ENCODE measurements at places on chromosomes 3 and 15.

DNA sequence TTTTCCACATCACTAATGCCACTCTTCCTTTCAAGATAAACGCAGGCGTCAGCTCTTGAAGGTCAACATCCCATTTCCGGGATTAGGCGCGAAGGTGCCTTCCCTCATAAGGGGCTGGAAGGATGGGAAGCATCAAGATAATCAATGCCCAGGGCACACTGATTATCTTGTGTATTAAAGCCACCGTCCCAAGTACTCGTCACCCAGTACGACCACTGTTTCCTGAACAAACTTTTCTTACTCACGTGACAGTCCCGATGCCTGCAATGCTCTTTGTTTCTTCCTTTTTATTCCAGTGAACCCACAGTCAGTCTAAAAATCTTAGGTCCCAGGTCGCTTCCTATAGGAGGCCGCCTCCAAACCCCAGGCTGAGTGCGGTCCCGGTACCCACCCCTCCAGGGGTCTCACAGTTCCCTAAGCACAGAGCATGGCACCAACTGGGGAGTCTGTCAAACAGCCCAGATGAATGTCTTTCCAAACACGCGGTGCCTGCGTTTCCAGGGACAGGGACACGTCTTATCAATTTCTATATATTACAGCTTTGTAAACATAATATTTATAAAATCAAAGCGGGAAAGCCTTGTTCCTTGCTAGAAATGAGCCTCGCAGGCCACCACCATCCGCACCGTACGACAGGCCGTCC lies 589 bp downstream of the ANAPC13 start:
- no peak for DNase-seq

- DNase-seq: no peak
Measured at GRCh38 chr3:172869784-172870518, 119.4 kb downstream of the ECT2 start.

DNA sequence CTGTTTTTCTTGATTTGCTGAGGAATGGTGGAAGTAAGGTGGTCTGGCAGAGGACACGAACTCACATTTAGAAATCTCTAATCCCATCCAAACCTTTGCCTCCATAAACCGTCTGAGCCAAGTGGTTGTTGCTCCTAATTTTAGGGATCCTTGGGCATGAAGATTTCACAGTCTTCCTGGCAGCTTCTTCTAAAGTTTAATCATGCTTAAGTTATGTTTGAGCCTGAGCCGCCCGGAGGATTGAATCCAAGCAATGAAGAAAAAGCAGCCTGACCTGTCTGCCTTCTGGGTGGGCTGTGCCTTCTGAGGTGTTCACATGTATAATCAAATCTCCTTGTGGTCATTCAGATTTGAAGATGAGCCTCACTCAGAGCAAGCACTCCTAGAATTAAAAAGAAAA lies 249.0 kb downstream of the CD47 start:
- no peak for DNase-seq

DNA sequence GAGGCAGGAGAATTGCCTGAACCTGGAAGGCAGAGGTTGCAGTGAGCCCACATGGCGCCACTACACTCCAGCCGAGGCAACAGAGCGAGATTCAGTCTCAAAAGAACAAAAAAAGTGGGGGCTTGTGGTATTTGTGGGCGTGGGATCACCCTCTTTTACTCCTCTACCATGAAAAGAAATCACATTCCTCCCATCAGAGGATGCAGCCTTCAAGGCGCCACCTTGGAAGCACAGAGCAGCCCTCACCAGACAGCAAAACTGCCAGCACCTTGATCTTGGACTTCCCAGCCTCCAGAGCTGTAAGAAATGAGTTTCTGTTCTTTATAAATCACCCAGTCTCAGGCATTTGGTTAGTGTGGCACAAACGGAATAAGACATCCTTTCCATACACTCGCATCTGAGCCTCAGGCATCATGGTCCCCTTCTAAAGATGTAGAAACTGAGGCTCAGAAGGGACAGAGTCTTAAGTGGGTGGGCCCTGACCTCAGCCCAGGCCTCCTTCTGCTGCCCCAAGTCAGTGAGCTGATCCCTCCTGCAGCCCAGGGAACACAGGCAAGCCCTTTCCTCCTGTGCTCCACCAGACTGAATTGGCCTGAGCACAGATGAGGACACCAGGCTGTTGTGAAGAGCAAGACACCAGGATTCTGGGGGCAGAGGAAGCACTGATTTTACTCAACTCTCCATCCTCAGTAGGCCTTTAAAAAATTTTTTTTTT lies 201.7 kb upstream of the LINGO1 start:
- no peak for DNase-seq

DNA sequence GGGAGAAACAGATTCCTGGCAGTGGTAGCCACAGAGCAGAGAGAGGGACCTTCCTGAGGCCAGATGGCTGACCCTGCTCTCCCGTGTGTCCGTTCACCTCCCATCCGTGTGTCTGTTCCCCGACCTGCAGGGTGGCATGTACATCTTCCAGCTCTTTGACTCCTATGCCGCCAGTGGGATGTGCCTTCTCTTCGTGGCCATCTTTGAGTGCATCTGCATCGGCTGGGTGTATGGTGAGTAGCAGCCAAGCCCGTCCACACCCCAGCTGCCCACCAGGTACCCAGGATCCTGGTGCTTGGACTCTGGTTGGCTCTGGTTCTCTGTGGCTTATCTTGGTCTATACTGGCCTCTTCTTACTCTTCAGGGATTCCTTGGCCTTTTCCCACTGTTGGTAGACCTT lies 59.5 kb upstream of the SLC6A1 start:
- no peak for DNase-seq

DNA sequence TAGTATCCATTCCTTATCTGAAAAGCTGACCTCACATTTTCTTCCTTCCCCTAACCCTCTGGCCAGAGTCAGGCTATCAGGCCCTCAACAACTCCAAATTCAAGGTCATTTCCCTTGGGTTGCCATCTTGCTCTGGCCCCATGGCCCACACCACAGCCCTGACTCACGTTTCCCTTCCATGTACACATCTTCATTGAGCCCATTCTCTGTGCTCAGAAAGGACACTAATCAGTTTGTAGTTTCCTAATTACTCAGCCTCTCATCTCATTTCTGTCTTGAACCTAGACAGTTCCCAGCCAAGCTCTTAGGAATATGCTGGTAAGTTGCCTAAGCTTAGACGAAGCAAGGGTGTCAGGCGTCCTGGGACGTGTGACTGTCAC lies 14.9 kb downstream of the TGM5 start:
- DNase-seq: no peak

- DNase-seq: no peak
Measured at GRCh38 chr15:36278219-36278618, 301.2 kb upstream of the CDIN1 start.

GRCh38 chr3:45939341-45939771 lies 3.9 kb upstream of the CXCR6 start:
- DNase-seq: no peak

- no peak for DNase-seq
Measured at GRCh38 chr3:172273378-172273777, 174.9 kb downstream of the GHSR start.

- no peak for DNase-seq
Measured at GRCh38 chr15:58479941-58480340, 48.1 kb downstream of the LIPC start.

DNA sequence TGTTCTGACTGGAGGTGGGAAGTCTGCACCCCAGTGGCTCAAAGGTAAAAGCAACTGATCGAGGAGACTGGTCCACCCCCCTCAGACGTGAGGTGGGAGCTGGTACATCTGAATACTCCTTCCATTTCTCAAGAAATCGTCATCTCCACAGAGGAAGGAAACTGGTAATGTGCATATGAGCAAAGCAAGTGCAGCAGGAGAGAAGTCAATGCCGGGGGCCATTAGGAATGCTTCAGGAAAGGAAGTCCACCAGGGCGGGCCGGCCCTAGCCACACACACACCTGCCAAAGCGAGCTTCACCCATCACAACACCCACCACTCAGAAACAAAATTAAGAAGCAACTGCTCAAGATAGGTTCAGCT lies 8.5 kb downstream of the TBC1D2B start:
- DNase-seq: no peak

DNA sequence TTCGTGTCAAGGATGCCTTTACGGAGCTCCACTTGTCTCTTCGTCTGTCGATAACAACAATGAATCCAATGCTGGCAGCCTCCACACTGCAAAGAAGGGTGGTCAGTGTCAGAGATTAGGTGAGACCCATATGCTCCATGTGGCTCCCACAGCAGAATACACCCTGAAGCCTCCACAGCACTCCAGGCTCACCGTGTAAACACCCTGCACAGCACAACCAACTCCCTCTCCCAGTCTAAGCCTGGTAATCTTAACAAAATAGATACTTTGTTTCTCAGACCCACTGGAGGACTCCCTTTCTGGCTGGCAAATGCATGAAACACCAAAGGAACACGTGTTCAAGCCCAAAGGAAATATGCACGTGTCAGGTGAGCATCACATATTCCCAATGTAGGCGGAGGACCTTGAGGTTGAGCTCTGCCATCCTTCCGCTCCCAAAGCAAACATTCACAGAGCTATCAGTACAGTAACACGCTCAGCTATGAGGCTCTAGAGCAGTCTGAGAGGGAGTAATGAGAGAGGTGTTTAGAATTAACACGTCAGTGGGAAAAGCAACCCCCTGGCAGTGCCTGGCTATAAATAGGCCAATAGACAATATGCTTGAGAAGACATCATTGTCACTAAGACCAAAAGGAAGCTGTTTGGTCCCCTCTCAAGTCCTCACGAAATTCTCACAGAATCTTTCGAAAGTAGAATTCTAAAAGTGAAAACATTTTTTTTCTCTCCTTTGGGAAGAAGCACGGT lies 86.7 kb downstream of the MCF2L2 start:
- no peak for DNase-seq

GRCh38 chr3:127456471-127457093 lies 134.0 kb downstream of the TPRA1 start:
- no peak for DNase-seq

DNA sequence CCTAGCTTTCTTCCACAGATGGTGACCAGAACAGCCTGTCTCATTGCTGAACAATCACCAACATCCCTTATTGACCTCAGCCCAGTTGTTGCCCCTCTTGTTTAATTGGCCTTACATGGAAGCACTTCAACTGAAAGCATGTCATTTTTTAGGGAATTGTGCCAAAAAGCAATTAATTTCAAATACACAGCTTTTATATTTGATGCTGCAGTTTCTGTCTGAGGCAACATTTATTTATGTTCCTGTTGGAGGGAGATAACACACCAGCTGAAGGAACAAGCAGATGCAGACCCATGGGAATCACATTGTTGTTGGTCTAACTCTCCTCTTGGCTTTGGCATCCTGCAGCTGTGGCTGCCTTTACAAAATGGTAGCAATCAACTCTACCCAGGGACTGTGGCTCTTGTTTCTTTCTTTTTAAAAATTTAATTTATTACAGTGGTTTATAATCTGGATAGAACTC lies 498.1 kb upstream of the RGMA start:
- DNase-seq: no peak

DNA sequence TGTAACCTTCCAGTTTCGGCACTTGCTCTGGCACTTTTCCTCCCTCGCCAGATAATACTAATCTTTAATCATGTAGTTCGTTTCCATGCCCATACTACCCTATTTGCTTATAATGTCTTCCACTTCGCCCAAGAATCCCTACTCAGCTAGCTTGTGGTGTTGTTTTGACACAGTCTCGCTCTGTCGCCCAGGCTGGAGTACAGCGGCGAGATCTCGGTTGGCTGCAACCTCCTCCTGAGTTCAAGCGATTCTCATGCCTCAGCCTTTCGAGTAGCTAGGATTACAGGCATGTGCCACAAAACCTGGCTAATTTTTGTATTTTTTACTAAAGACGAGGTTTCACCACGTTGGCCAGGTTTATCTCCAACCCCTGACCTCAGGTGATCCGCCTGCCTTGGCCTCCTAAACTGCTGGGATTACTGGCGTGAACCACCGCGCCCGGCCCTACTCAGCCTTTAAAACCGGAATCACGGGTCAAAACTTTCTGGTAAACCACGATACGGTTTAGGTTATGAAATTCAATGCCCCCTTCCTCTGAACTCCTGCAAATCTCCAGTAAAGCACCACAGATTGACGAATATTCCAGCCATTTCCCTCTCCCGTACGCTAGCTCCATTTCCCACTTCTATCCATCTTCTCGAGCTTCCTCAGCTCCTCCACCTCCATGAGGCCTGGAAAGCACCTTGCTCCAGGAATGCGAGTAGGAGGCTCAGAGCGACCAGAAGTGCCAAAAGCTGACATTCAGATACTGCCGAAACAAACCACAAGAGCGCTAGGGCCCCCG lies 878 bp upstream of the RAD51 start:
- no peak for DNase-seq

- DNase-seq: no peak
Measured at GRCh38 chr3:47503033-47503432, 10.5 kb downstream of the ELP6 start.

DNA sequence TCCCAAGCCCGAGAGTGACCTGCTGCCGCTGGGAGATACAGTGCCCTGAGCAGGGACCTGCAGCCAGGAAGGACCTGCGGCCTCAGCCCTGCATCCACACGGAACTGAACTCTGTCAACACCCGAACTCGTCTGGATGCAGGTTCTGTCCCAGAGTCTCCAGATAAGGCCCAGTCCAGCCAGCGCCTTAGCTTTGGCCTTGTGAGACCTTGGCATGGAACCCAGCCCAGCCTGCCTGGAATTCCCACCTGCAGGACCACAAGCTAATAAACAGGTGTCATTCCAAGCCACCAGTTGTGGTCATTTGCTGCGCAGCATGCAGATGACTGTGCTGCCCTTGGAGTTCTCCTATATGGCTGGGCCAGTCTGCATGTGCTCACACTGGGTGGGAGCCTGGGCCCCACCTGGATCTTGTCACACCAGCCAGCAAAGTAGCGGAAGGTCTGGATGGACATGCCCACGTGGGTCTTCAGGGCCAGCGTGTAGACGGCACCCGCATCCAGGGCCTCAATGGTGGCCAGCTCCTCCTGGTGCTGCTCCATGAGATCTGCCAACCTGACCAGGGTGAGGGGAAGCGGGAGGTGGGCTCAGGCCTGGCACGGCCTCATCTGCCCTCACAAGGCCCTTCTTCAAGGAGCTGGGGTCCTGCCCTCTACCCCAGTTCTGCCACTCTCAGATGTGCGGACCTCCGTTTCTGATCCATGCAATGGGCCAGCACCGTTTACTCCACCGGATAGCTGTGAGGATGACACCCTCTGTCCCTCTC lies 47.2 kb upstream of the SLC41A3 start:
- DNase-seq: peak; percentile 74

- DNase-seq: no peak
Measured at GRCh38 chr3:114669614-114670013, 375.8 kb downstream of the TIGIT start.

Measured in esophagus muscularis mucosa (tissue), 4 donors.